ENCODE measurements at places on chromosomes 1 and 21. TPM values are rescaled to one million over a fixed set of nuclear protein-coding genes. Genes with fewer than 3 reads are reported as not detected.

Gene ATP1A2
- total RNA-seq = 401 TPM

Gene PLEKHA6
- total RNA-seq = 28.8 TPM

Gene CAPN8
- not detected for total RNA-seq

Gene SLC2A5
- total RNA-seq = 4.2 TPM

Gene TMEM51
- 4.1 TPM for total RNA-seq

Gene SYT11
- total RNA-seq = 11.1 TPM

Gene UCHL5
- total RNA-seq = 43.0 TPM

DNA sequence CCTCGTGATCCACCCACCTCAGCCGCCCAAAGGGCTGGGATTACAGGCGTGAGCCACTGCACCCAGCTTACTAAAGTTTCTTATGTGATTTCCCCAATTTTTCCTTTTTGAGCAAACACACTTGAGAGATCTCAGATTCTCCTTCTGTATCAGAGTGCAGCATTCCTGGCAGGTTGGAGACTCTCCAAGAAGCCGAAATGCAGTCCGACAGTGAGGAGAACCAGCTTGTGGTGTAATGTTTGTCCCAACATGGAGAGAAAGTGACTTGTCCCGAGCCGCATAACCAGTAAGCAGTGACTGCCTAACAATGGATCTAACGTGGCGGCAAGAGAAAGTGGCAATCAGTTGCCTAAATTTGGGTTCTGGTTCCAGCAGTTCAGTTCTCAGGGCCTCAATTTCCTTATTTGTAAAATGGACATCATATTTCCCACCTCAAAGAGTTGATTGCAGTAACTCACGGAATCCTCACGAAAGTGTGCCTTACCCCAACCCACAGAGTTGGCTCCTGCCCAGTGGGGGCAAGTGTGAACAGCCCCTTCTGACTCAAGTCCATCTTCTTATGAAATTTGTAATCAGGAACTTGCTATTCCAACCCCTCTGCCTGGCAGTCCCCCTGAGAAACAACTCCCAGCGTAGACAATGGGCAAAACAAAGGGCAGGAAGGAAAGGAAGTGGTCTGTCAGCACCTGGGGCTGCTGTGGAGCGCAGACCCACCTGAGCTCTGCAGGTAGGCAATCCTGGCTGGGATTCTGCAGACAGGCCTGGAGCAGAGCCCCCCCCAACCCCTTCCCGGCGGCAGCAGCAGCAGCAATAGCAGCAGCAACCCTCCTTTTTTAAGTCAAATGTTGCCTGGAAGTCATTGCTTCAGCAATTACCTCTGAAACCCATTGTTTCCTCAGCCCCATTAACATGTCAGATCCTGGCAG is 223.6 kb upstream of the POU3F1 start:
- H3K27me3 ChIP-seq = peaks cover 95% of the 10 kb centered on the region
- no peak for DNase-seq
- no peak overlapping the region for H3K4me3 ChIP-seq
- no peaks in the 10 kb centered on the region for H3K36me3 ChIP-seq
- no peak overlapping the region for H3K27ac ChIP-seq

DNA sequence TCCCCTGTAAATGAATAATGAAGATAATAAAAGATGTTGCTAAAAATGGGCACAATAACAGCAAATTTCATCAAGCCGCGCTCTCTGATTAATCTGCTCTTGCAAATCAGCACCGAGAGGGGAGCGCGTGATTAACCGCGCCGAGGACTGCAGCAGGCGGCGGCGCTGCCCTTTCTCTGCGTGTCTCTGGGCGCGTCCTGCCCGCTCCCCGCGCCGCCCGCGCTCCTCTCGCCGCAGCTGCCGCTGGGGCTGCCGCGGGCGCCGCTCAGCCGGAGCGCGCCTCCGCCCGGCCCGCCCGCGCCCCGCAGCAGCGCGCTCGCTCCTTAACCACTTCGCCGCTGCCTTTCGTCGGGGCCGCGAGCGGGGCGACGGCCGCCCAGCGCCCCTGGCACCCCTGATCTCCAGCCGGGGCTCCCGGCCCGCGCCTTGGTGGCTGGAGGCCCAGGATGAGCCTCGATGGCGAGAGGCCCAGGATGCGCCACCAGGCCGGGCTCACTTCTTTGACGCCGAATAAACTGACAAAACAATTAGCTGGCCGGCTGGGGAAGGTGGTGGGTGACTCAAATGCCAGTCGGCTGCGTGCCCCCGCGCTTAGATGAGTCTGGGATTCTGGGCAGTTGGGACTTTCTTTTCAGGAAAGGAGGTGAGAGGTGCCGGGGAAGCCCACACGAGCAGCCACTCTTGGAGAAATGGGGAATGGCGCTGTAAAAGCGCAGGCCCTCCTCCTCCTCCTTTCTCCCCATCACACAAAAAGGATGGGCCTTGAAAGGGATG is 221.4 kb upstream of the PKN2 start:
- H3K27ac ChIP-seq = peak overlapping the region; percentile 81
- H3K36me3 ChIP-seq = no peaks in the 10 kb centered on the region
- peak overlapping the region; percentile 64 for H3K4me3 ChIP-seq
- peak; percentile 38 for DNase-seq

- H3K27ac ChIP-seq = peak overlapping the region; percentile 9
- H3K4me1 ChIP-seq = peaks cover 48% of the 10 kb centered on the region
These were observed 7.2 kb downstream of the ADPRS start for GRCh38 chr1:36095760-36096405.

- H3K27me3 ChIP-seq = no peaks in the 10 kb centered on the region
- H3K4me1 ChIP-seq = peaks cover 25% of the 10 kb centered on the region
- H3K27ac ChIP-seq = no peak overlapping the region
These were observed 20.4 kb downstream of the CSDE1 start for GRCh38 chr1:114737314-114737849.

GRCh38 chr1:212166644-212167043 is 118.6 kb upstream of the PPP2R5A start:
- no peaks in the 10 kb centered on the region for H3K27me3 ChIP-seq
- H3K27ac ChIP-seq = peak overlapping the region; percentile 78
- H3K4me3 ChIP-seq = peak overlapping the region; percentile 28
- no peak for DNase-seq
- H3K4me1 ChIP-seq = peaks cover 47% of the 10 kb centered on the region

- DNase-seq = no peak
- H3K4me3 ChIP-seq = no peak overlapping the region
- no peaks in the 10 kb centered on the region for H3K36me3 ChIP-seq
- peaks cover 52% of the 10 kb centered on the region for H3K27me3 ChIP-seq
These were observed 37.5 kb downstream of the TRPM2 start for GRCh38 chr21:44390886-44391285.

- no peak overlapping the region for H3K4me3 ChIP-seq
- DNase-seq = peak; percentile 29
- no peaks in the 10 kb centered on the region for H3K36me3 ChIP-seq
These were observed 30.1 kb downstream of the EDN2 start for GRCh38 chr1:41454406-41454805.

- no peaks in the 10 kb centered on the region for H3K27me3 ChIP-seq
- H3K27ac ChIP-seq = no peak overlapping the region
- H3K4me1 ChIP-seq = peaks cover 5% of the 10 kb centered on the region
- DNase-seq = no peak
These were observed 124.1 kb downstream of the POU2F1 start for GRCh38 chr1:167344615-167345385.

DNA sequence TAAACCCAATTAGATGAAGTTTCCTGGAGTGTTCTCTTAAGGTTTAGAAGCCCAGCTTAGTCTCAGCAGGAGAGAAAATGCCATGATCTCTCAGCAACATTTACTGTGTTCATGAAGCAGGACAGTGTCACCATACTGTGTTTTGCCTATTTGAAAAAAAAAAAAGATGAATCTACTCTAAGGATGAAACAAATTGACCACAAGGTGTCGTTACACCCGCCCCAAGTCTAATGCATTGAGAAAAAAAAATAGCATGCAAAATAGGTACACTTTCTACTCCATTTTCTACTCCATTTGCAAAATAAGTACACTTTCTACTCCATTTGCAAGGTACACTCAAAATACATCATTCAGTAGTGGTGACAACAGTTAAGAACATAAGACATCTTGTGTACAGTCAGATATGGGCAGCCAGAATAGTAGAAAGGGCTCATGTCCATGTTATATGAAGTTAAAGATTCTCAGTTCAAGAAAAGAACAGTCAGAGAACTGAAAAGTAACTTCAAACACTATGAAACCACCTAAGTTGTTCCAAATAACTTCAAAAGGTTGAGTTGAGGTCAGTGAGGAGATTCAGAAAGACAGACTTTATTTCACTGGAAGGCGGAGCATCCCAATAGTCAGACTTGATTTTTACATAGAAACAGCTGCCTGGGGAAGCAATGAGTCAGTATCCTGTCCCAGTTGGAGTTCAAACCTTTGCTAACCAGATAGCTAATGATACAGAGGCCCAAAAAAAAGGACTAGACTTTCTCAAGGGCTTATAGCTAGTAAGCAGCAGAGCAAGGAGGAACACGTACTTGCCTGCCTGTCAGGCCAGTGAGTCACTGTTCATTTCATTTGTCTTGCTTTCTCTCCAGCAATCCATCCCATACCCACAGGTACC is 13.3 kb downstream of the PLPPR5 start:
- no peak overlapping the region for H3K27ac ChIP-seq
- no peak overlapping the region for H3K4me3 ChIP-seq
- DNase-seq = no peak
- H3K4me1 ChIP-seq = no peaks in the 10 kb centered on the region

DNA sequence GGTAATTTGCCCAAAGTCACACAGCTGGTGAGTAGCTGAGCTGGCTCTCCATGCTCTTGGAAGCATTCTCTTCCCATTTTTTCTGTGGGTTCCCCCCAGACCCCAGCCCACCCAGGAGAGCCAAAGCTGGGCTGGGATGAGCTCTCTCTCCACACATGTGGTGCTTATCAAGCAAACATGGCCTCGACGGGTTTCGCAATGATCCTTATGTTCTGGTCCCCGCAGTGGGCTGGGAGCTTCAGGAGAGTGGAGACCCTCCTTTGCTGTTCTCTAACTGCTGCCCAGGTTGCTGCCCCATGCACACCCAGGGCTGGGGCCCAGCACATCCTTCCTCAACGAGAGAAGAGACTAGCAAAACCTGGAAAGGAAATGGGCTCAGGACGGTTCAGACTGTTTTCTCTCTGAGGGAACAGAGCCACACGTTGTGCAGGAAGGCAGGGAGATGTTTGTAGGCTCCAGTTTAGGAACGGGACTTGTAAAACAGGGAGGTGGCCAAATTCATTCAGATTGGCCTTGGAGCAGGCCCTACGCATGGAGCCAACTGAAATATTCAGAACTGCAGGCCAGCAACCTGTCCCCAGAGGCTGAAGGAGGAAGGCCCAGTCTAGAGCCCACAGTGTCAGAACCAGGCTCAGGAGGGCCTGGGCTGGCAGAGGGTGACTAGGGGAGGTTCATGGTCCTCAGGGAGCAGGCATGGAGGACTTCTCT is 27.2 kb upstream of the CSF1 start:
- H3K27me3 ChIP-seq = no peaks in the 10 kb centered on the region
- H3K27ac ChIP-seq = peak overlapping the region; percentile 77
- no peaks in the 10 kb centered on the region for H3K36me3 ChIP-seq
- H3K4me3 ChIP-seq = no peak overlapping the region
- peak; percentile 56 for DNase-seq

GRCh38 chr1:116257341-116257767 is 115.7 kb upstream of the ATP1A1 start:
- peaks cover 6% of the 10 kb centered on the region for H3K4me1 ChIP-seq
- no peak overlapping the region for H3K27ac ChIP-seq

GRCh38 chr21:18370301-18370700 is 33.3 kb downstream of the TMPRSS15 start:
- H3K4me1 ChIP-seq = no peaks in the 10 kb centered on the region
- no peaks in the 10 kb centered on the region for H3K36me3 ChIP-seq
- H3K27ac ChIP-seq = no peak overlapping the region
- no peak for DNase-seq
- H3K27me3 ChIP-seq = no peaks in the 10 kb centered on the region

GRCh38 chr21:20207335-20207734 is 790.9 kb upstream of the NCAM2 start:
- no peak for DNase-seq
- H3K4me3 ChIP-seq = no peak overlapping the region
- no peaks in the 10 kb centered on the region for H3K36me3 ChIP-seq
- H3K4me1 ChIP-seq = no peaks in the 10 kb centered on the region
